ENCODE measurements at places on chromosomes 12 and 14.

- DNase-seq = no peak
Observed at GRCh38 chr14:52370406-52370935, 56.4 kb downstream of the PTGER2 start.

DNA sequence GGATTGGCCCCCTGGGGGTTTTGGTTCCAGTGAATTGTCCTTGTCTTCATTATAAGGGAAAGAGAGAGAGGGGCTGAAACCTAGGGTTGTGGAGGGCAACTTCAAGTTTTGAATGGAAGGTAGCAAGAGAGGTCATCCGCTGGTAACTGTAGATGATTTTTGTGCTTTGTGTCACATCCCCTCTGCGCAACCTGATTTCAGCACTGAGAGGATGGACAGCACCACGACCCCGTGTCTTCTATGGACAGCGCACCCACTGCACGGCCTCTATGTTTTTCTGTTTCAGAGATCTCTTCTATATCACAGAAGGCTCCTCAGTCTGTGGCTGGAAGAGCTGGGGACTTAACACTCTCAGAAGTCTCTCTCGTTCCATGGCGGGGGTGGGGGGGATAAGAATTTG, 127.0 kb upstream of the RPH3A start:
- no peak for DNase-seq

DNA sequence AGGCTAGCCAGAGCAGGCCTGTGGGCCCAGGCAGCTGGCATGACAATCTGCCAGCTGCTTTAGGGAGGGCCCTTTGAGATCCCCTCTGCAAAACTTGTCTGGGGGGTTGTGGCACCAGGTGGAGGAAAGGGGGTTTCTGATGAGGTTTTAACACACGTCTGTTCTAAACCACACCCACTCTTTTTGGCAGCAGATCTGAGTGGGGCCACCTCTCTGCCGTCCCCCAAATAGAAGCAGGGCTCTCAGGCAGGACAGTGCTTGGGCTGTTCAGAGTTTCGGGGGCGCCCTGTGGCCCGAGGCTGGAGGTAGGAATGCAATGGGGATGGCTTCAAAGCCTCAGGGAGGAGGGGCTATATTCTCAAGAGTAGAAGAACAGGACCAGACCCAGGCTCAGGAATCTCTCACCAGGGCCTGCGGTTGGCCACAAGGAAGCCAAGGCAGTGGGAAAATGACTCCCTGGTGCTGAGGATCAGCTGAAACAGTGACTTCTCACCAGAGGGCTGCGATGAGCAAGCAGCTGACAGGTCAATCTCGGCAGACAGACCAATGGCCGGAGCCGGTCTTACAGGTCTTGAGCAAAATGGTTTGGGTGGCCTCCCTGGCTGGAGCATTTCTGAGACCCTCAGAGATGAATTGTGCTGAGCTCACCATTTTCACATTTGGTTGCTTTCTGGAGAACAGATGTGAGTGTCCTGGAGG, 1.5 kb upstream of the KRT5 start:
- no peak for DNase-seq

- DNase-seq = no peak
Observed at GRCh38 chr14:22517117-22517720, 71.8 kb downstream of the DAD1 start.

- no peak for DNase-seq
Observed at GRCh38 chr12:96401076-96401871, 1.0 kb upstream of the CDK17 start.

GRCh38 chr12:43011383-43011926, 421.9 kb upstream of the PRICKLE1 start:
- no peak for DNase-seq

- DNase-seq = no peak
Observed at GRCh38 chr12:91958816-91959215, 186.8 kb downstream of the BTG1 start.

DNA sequence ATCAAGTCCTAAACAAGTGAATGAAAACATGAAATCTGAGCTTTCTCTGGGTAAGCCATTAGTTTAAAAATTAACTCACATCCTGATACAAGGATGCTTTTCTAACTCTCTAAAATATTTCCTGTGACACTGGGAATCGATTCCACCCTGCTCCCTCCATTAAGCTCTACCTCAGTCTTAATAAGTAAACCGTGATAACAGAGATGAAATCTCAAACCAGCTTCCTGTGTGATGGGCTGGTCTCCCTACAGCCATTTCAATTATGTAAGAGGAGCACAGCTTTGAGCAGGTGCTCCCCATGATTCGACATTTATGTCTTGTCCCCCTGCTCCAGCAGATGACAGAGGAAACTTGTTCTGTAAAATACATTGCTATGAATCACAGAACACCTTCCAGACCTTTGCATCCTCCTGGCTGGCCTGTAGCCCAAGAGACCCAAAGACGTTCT, 59.0 kb downstream of the GAS2L3 start:
- no peak for DNase-seq
